C1 segment of cervical spinal cord (tissue), 14 donors: ENCODE measurements at places on chromosomes 11 and 22.

GRCh38 chr11:72818971-72819370 is 4.8 kb downstream of the ATG16L2 start:
- no peak for DNase-seq

DNA sequence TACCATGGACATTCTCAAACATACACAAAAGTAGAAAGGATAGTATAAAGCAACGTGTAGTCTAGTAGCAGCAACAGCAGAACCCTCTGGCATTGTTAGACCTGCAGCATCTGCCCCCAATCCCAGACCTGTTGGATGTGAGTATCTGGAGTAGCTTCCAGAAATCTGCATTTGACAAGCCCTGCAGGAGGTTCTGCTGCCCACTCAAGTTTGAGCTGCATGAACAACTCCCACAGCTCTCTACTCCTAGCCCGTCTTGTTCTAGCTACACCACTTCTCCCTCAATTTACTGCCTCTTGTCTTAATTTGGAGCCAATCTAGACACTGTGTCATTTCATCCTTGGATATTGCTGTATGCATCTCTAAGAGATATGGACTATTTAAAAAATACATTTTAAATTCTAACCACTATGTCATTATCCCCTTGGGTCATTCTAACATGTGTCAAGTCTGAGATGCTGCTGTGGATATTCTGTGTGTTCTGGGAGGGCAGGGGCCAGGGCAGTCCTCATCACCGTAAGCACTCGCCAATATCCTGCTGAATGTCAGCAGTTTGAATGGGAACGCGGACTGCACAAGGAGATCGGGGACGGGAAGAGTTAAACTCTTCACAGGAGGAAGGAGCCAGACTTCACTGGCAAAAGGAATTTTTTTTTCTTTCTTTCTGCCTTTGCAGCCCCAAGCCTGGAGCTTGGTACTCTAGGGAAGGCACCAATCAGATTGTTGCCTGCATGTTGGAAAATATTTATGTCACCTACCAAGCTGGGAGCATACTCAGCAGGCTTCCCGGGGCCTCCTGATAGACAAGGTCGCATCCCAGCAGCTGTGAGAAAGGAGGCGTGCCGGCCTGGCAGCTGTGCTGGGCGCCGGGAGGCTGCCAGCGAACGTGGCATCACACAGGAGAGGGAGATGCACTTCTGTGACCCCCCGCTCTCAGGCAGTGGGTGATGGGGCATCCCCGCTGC is 429.0 kb downstream of the MIAT start:
- DNase-seq = no peak

DNA sequence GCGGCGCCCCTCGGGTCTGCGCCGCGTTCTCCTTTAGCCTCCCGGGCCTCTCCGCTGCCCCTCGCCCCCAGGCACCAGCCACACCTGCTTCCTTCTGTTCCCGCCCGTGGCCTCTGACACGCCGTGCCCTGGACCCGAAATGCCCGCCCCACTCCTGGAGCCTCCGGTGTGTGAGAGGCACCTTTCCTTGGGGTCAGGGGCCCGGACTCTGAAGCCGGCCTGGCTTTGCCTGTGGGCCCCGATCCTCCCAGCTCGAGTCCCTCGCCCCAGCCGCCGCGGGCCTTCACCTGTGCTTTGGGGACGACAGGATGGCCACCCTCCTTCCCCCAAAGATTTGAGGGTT is 661 bp upstream of the CDPF1 start:
- no peak for DNase-seq

- peak; percentile 36 for DNase-seq
Observed at GRCh38 chr11:71080239-71081097, 171.9 kb downstream of the SHANK2 start.

- DNase-seq = no peak
Observed at GRCh38 chr11:104053743-104054478, 17.5 kb downstream of the DDI1 start.

- no peak for DNase-seq
Observed at GRCh38 chr11:134657631-134658030, 245.6 kb upstream of the B3GAT1 start.

DNA sequence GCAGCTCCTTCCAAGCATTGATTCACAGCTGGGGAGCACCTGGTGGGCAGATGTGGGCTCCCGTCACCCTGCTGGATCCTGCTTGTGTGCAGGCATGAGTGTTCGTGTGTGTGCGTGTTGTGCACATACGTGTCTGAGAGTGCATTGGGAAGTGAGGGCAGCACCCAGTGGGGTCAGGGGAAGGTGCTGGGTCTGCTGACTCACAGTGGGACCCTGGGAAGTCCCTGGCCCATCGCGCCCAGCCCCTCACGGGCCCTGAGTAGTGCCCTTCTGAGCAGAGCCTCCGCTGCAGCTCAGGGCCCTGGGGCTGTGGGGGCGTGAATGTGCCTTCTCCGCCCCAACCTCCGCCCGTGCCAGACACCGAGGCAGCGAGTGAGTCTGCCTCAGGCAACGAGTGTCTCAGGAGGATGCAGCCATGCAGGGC is 36.8 kb downstream of the WNT11 start:
- DNase-seq = no peak

DNA sequence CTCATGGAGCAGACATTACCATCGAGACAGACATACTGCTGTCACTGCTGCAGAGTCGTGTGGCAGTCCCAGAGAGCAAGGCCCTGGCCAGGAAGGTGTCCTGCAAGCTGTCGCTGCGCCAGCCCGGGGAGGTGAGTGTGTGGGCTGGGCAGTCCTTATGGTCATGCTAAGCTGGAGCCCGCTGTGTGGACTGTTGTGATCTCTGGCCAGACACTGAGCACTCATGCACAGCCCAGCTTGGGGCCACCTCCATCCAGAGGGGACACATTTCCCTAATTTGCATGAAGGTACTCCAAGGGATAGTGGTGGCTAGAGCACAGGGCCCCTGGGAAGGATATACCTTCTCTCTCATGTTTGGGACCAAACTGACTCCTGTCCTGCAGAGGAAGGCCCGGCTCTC is 9.6 kb downstream of the ANKK1 start:
- DNase-seq = peak; percentile 8

DNA sequence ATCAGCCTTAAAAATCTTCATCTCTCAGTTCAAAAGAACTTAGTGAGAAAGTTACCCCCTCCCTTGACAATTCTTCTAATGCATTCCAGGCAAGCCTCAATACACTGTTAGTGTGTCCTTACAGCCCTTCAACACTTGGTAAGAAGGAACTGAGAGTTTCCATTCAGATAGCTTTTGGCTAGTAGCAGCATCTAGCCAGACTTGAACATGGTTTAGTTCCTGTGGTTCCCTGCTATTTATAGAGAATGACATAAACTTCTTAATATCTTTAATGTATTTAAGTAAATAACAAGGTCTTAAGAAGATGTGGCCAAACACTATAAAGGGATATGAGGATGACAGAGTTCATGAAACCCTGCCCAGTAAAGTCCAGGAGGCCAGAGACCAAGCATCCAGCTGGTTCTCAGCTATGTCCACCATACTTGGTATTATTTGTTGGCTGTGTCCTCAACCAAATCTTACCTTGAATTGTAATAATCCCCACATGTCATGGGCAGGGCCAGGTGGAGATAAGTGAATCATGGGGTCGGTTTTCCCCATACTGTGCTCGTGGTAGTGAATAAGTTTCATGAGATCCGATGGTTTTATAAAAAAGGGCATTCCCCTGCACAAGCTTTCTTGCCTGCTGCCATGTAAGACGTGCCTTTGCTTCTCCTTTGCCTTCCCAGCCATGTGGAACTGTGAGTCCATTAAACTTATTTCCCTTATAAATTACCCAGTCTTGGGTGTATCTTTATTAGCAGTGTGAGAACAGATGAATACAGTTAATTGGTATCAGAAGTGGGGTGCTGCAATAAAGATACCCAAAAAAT is 132.4 kb downstream of the LARGE1 start:
- DNase-seq = no peak

- no peak for DNase-seq
Observed at GRCh38 chr22:24937114-24937513, 9.4 kb downstream of the LHFPL7 start.

DNA sequence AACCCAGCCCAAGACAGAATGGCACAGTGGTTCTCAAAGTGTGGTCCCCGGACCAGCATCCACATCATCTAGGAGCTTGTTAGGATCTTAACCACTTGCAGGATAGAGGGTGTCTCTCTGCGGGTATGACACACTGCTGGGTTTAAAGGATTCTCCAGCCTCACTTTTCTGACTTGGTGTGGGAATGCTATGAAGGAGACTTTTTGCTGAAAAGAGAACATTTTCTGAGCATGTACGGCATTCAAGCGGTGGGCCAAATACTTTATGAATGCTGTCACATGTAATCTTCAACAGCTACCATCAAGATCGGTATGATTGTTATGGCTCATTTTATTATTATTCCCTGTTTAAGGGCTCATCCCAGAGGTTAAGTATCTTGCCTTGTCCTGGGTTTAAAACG is 1.8 kb upstream of the CD82 start:
- no peak for DNase-seq

DNA sequence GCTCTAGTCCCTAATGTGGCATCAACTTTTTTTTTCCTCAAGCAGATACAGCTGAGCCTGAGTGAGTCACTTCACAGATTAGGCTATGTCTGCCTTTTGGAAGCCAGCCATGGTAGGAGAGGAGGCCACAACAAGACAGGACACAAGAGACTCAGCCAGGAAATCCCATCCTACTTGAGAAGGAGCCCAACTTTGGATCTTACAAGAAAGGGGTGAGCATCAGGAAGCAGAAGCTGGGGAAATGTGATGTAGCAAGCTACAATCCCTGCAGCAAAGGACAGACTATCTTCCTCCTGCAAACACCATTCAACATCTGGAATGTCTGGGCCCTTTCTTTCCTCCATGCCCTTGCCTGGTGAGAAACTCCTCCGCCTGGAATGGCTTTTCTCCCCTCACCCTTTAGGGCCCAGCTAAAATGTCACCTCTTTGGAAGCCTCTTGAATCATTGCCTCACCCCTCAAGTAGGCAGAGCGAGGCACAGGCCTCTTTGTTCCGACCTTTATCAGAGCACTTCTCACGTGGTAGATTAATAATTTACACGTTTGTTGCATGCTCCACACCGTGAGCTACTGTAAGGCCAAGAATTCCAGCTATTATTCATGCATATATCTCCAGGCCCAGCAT is 156.4 kb upstream of the PITPNB start:
- no peak for DNase-seq

DNA sequence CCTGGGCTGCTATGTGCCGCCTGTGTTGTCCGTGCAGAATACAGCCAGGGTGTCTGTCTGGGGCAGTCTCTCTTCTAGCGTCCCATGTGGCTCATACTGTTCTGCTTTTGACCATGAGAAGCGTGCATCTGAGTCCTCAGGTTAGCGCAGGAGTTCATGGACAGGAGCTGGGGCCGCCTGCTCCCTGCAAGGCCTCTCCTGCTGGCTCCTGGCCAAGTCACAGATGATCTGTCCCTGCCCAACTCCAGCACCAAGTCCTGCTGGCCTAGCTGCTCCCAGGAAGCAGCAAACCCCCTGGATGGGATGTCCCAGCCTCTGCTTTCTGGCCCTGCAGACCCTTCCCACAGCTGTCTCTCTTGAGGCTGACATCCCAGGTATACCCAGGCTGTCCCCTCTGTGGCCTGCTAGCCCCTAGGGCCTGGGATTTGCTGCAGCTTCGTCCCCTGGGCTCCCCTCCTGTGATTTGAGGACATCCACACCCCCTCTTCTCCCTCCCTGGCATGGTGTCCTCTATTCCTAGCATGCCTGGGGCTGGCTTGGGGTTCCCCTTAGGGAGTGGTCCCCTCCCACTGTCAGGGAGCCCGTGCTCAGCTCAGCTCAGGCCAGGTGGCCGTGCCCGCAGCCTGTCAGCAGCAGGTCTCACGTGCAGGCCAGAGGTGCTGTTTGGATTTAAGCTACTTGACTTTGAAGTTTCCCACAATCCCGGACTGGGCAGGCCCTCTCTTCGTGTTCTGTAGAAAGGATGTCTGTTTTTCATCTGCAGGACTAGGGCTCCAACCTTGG is 17.8 kb downstream of the PRR5 start:
- DNase-seq = no peak

- no peak for DNase-seq
Observed at GRCh38 chr22:39503630-39504029, 1.5 kb downstream of the MIEF1 start.

- no peak for DNase-seq
Observed at GRCh38 chr22:19645905-19646304, 68.4 kb upstream of the SEPTIN5 start.

DNA sequence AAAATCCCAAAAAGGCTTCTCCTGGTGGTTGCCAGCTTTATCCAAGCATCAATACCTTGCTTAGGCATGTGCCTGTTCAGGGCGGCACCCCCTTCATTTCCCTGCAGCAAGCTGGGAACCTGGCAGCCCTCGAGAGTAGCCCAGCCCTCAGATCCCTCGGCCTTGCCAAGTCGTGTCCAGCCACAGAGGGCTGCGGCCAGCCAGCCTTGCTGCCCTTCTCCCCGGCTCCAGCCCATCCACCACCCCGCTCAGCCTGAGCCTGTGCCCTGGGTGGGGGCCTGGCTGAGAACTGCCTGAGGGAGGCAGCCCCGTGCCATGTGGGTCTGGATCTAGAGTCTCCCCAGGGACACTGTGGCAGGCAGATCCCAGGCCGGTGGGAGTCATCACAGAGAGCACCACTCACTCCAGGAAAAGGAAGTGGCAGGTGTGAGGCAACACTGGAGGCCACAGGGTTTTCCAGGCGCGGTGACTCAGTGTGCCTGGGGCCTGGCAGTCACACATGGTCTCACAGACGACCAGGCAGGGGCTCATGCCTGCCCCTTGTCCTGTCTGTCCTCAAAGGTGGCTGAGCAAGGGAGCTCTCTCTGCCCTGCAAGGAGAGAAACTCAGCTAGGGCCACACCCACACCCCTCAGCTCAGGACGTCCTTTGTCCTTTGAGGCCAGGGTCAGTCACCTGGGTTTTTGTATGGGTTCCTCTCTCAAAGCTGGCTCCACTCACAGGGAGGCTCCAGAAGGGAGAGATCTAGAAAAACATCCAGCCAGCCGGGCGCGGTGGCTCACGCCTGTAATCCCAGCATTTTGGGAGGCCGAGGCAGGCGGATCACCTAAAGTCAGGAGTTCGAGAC is 12.2 kb upstream of the CDC42BPG start:
- DNase-seq = peak; percentile 34

GRCh38 chr22:26985206-26985605 is 327.8 kb downstream of the MIAT start:
- DNase-seq = no peak

GRCh38 chr11:71194710-71195109 is 57.7 kb downstream of the SHANK2 start:
- no peak for DNase-seq

- DNase-seq = peak; percentile 37
Observed at GRCh38 chr11:1447845-1448825, 38.4 kb downstream of the MOB2 start.

- DNase-seq = no peak
Observed at GRCh38 chr11:35389897-35390465, 29.4 kb downstream of the SLC1A2 start.

- no peak for DNase-seq
Observed at GRCh38 chr11:22702031-22702430, 35.6 kb downstream of the GAS2 start.

- DNase-seq = no peak
Observed at GRCh38 chr22:36492109-36492508, 10.7 kb upstream of the TXN2 start.

GRCh38 chr11:18455686-18456372 is at the start of gene LDHAL6A:
Gene LDHAL6A (plus strand): TSS chr11:18455856. CDS start chr11:18456681, 825 bp downstream.
- no peak for DNase-seq
